Activated CD8-positive, alpha-beta memory T cell treated with anti-CD3 and anti-CD28 coated beads for 1 hour (primary cell): ENCODE measurements at places on chromosomes 16 and 17.

GRCh38 chr17:34024806-34025551, 230.1 kb upstream of the CCL2 start:
- DNase-seq, result no peak

DNA sequence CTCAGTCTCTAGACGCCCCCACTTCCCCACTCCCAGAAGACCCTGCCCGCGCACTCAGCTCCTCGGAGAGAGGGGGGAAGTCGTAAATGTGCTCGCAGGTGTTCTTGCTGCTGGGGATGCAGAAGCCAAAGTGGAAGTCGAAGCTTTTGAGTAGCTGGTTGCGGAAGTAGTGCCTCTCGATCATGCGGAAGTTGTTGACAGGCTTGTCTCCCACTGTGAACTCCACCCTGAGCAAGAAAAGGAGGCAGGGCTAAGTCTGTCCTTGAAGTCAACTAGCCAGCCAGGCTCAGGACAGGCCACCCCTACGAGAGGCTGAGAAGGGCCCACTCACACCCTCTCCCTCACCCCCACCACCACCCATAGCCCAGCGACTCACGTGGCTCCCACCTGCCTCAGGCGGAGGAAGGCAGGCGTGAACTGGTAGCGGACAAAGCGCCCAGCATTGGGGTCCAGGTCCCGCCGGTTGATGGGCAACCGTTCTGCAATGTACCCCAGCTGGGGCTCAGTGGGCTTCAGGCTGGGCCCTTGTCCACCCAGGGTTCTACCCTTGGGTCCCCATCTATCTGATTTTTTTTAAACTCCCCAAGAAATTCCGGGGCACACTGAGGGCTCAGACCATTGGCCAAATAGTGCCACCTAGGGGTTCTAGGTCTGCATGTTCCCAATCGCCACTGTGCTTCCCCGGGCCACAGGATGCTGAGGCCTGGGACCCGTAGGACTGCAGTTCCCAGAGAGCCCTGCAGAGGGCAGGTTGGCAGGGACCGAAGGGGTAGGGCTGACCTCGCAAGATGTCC, 4.6 kb downstream of the UNC119 start:
- DNase-seq, result peak; percentile 41

- DNase-seq, result no peak
These were observed 525 bp downstream of the CD2BP2 start for GRCh38 chr16:30354423-30355143.

DNA sequence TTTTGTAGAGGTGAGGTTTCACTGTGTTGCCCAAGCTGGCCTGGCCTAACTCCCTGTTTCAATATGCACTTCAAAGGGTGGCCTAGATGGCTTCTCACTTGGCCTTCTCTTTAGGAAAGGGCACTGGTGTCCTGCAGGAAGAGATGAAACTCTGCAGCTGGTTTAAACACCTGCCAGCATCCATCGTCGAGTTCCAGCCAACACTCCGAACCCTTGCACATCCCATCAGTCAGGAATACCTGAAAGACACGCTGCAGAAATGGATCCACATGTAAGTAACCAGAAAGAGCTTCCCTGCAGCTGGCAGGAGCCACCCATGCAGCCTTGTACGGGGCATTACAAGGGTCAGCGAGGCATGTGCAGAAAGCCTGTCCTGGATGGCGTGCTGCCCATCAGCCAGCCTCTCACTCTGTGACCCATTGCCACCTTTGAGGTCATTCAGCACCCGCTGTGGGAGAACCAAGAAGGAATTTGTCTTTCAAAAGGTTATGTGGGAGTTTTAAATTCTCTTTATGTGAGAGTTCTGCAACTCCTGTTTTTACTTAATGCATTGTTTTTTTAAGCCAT, 7.0 kb downstream of the COG1 start:
- no peak for DNase-seq

GRCh38 chr17:11795906-11796305, 197.6 kb downstream of the DNAH9 start:
- no peak for DNase-seq

- no peak for DNase-seq
These were observed 165.8 kb downstream of the CHD9 start for GRCh38 chr16:53220585-53220984.

GRCh38 chr17:42183741-42184711, 1.2 kb downstream of the HCRT start:
- DNase-seq, result no peak

DNA sequence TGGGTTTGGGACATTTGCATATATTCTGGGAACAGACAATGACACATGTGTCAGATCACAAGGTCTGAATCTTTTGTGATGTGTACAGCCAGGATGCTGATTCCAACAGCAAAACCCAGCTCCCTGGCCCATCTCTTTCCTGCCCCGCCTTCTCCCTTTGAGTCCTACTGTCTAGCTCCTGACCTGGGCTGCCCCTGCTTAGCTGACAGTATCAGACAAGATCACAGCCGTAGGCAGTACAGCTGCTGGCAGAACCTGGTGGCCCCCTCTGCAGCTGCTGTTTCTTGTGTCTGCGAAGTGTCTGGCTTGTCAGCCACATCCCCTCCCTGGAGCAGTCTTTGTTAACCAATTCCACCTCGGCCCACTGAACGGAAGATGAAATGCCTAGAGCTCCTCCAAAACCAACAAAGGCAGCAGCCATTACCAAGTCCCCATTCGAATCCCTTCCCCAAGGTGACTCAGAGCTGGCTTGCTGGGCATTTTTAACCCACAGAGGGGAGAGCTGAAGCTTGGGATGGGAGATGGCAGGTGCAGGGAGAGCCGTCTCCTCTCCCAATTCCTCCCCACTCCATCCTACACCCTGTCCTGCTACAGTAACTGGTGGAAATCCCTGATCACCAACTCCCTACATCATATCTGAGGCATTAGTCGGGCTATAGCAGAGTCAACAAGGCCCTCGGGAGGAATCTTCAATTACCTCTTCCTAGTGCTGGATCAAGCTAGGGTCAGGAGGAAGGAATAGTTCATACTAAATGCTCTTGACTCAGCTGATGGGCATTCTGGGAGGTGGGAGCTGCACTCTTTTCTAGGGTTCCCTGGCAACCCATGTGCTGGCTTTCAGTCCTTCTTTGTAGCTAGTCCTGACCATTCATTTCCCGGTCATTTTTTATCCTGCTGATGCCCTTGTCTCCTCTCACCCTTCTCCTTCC, 5.8 kb downstream of the PIPOX start:
- DNase-seq, result no peak

DNA sequence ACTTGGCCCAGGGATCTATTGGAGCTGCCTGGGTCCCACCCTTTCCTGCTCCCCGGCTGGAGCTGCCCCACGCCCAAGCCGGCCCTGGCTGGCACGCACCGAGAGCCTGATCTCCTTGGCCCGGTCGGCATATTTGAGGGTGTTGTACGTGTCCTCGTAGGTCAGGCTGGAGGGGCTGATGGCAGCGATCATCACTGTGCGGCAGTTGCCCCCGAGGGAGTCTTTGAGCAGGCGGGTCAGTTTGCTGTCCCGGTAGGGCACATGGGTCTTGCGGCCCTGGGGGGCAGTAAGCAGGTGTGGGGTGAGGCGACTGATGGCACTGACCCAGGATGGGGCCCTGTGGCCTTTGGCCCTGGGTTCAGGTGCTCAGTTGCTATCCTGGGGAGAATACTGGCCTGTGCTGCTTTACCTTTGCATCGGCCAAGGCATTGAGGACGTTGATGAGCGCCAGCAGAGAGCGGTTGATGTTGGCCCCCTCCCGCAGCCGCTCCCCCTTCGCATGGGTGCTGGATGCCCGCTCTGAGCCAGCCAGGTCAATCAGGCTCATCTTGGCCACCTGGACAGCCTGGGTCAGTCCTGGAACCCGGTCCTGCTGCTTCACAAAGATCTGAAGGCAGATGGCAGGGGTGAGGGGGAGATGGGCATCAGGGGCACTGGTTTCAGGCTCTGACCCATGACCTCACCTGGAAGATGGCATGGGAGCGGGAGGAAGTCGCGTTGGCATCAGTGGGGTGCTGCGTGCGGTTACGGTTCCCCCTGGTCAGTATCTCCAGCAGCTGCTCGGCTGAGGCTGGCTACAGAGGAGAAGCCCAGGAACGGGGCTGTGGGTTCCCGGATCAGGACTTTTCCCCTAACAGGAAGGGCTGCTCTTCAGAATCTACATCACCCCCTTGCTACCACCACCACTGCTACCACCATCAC, 13.5 kb downstream of the KIF18B start:
- no peak for DNase-seq

DNA sequence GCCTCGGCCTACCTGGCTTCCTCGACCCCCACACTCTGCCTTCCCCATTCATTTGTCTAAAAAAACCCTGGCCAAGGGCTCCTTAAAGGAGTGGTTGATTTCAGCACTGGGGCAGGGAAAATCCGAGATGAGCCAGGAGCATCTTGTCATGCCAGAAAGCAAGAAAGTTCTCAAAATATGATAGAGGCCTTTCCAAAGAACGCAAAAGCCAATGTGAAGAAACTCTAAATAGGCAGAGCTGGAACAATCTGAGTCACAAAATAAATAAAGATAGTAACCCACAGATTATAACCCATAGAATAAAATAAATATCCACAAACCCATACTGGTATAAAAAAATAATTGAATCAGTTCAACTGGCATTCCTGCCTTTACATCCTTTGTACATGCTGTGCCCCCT, 192.3 kb upstream of the SALL1 start:
- no peak for DNase-seq

- DNase-seq, result no peak
These were observed 35.8 kb downstream of the SRCIN1 start for GRCh38 chr17:38569701-38570512.

GRCh38 chr17:67613961-67614360, 103.8 kb upstream of the NOL11 start:
- DNase-seq, result no peak

GRCh38 chr16:55515111-55515510, 6.2 kb downstream of the LPCAT2 start:
- DNase-seq, result no peak

DNA sequence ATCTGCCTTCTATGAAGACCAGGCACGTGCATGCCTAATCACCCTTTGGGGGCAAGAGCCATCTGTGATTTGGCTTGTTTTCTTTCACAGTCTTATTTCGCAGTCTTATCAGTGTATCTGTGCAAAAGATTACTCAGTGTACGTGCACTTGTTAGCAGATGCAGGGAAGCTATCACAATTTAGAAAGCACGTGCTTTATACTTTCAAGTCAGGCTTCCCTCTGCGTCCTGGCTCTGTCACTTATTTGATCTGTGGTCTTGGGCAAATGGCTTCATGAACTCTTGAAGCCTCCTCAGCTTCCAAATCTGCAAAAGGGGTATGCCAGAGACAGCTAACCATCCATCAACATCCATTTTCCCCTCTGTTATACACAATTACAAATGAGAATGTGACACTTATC, 246.4 kb downstream of the XYLT1 start:
- no peak for DNase-seq

- no peak for DNase-seq
These were observed 1.8 kb downstream of the PRSS22 start for GRCh38 chr16:2856061-2856670.

GRCh38 chr17:48730240-48730550, 1.6 kb upstream of the HOXB13 start:
- DNase-seq, result no peak
